ENCODE measurements at places on chromosomes 3 and 15.

- no peak for DNase-seq
Observed at GRCh38 chr15:64066451-64066850, 20.2 kb upstream of the DAPK2 start.

DNA sequence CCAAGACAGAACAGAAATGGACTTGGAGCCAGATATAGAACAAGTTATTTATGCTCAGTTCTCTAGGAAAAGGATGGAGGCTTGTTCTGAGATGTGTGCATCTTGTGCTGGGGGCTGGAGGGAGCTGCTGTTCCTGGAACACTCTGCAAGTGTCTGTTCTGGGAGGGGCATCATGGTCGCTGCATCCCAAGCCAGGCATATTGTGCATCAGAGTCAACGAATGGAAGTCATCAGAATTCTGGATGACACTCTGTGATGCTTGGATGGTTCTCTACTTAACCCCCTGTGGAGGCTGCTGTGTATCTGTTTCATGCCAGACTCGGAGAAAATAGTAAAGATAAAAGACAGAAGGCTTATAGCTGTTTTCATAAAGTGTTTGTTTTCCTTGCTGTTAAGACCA is 34.7 kb downstream of the RPL22L1 start:
- no peak for DNase-seq

DNA sequence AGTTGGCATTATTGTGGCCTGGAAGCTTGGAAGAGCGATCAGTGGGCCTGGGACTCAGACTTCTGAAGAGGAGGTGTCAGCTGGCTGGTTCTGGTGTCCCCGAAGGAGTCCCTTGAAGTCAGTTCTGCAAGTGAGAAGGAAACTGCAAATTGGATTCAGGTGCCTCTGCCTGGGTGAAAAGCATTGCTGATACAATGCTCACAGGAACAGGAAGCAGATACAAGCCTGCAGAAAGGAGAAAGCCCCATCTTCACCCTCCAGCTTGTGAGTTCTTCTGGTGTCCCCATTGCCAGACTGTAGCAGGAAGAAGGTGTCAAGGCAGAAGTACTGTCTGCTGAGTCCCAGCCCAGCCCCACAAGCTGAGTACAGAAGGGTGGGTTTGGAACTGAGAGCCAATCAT is 271.3 kb downstream of the PLOD2 start:
- no peak for DNase-seq

- no peak for DNase-seq
Observed at GRCh38 chr15:92886042-92886537, 14.0 kb upstream of the CHD2 start.

GRCh38 chr15:35697549-35698299 is 151.8 kb upstream of the DPH6 start:
- no peak for DNase-seq

- no peak for DNase-seq
Observed at GRCh38 chr15:70474471-70475406, 288.6 kb downstream of the UACA start.

DNA sequence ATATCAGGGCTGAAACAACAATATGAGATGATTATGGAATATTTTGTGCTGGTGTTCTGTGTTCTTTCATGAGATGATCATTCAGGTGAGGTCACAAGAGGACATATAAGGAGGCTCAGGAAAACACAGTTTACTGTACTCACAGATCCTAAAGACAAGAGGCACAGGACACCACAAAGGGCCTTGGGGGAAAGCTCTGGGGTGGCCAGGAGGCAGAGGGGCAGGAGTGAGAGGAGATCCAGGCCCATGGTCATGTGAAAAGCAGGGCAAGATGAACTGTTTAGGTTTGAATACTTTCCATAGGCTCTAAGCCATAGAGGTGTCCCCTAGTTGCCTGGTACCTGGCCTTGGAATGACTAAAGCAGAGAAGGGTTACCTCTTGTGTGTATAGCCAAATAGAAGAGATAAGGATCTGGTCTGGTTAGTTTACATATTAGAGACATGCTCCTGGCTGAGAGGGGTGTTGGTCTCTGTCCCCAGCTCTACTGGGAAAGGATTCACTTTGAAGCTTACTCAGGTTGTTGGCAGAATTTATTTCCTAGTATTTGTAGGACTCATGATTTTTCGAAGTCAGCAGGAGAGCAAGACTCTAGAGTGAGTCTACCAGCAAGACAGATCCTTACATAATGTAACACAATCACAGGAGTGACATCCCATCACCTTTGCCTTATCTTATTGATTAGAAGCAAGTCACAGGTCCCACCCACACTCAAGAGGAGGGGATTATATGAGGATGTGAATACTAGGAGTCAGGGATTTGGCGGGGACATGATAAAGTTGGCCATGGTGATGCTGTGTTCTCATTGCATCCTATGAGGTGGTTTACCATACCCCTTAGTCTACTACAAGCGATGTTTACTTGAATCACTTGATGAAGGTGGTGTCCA is 11.3 kb upstream of the TM4SF1 start:
- DNase-seq: no peak

- DNase-seq: no peak
Observed at GRCh38 chr3:6022621-6023020, 835.1 kb downstream of the EDEM1 start.

GRCh38 chr3:127212711-127213110 is 19.8 kb downstream of the PRR23E start:
- DNase-seq: no peak

DNA sequence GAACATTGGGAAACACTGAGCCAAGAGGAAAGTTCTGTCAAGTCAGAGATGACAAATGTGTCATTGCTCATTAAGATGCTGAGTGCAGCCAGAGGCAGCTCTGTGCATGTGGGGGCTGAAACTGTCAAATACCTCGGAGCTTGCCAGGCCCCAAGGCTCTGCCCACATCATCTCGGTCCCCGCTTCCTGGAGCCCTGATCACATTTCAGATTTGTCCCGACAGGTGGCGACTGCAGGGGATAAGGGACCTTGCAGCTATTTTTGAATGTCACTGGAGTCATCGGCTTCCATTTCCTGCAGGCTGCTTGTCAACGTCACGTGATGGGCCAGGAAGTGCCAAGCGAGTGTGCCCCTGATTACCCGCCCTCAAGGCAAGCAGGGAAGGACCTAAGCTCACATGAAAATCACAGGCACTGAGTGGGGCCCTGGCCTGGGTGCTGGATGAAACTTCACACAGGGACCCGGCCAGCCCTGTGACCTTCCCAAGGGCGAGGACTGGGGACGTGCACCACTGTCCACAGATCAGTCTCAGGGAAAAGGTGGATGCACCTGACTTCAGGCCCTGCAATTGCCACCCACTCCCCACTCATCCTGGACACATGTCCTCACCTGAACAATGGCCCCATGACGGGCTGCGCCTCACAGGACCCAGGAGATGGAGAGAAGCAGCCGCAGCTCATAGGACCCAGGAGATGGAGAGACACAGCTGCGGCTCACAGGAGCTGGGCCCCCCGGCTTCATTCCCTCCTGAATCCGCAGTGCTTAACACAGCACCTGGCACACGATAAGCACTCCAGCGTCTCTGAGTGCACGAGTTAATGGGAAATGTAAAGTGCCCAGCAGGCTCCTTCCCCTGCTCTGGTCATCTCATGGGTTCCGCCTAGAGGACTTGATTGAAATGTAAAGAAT is 73.4 kb downstream of the NUP210 start:
- peak; percentile 54 for DNase-seq

- DNase-seq: no peak
Observed at GRCh38 chr3:145817870-145818483, 343.0 kb downstream of the PLOD2 start.
